ENCODE measurements at places on chromosomes 6 and 20.
A peak's percentile ranks its signal among the peaks of the same experiment; 100 is the strongest.

- DNase-seq: no peak
These were observed 110.8 kb downstream of the KHDRBS2 start for GRCh38 chr6:62175195-62175594.

DNA sequence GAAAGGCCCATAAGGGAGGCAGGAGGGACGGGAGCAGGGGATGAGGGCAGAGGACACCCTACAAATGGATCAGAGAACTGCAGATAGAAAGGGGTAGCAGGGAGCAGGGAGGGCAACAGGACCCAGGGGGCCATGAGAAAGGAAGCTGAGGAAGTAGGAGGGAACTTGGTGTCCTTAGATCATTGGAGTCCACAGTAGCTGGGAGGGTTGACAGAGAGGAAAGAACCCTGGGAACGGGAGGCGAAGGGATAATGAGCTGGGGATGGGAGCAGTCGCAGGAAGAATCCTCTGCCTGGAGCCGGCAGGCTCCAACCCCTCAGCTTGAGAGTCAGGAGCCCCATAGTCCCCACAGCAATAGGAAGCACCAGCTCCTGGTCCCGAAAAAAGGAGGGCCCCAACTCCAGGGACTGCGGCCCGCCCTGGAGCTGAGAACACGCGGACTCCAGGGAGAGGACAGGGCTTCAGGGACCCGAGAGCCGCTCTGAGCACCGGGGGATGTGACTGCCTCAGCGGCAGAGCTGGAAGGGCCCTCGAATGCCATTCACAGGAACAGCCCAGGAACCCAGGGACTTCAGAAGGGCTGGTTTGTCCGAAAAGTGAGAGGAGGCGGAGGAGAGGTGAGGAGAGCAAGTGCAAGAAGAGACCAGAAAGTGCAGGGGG is 32.7 kb downstream of the HLA-A start:
- DNase-seq: no peak

DNA sequence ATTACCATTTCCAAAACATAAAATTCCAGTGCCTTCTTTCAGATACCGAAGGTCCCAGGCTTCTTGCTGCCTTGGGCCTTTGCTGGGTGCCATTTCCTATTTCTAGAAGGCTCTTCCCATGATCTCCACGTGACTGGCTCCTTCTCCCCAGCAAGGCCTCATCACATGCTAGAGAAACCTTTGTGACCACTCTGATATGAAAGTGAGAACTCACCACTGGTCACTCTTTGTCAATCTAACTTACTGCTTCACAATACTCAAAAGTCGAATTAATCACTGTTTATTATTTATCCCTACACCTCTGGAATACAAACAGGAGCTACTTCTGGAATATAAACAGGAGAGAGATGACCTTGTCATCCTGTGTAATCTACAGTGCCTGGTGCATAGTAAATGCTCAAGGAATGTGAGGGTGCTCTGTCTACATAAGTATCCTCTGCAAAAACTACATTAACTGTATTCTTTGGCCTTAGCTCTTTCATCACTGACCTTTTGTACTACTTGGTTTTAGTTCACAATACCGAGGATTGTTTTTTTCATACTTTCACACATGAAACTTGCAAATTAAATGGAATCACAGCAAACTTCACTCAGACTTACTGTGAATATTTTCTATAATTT is 1.6 kb downstream of the STX7 start:
- DNase-seq: peak; percentile 28

DNA sequence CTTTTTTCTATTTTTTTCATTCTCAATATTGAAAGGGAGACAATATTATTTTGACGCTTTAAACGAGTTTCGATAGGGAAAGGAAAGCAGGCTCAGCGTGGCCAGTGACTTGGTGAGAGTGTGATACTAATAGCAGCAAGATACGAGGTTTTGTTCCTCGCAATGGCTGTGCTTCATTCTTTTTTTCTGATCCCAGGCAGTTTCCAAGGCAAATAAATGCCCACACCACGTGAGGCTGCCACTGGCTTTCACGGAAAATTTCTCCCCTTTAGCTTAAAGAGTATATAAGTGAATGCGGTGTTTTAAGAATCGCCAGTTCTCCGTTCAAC is 196.4 kb upstream of the ZNF184 start:
- no peak for DNase-seq

DNA sequence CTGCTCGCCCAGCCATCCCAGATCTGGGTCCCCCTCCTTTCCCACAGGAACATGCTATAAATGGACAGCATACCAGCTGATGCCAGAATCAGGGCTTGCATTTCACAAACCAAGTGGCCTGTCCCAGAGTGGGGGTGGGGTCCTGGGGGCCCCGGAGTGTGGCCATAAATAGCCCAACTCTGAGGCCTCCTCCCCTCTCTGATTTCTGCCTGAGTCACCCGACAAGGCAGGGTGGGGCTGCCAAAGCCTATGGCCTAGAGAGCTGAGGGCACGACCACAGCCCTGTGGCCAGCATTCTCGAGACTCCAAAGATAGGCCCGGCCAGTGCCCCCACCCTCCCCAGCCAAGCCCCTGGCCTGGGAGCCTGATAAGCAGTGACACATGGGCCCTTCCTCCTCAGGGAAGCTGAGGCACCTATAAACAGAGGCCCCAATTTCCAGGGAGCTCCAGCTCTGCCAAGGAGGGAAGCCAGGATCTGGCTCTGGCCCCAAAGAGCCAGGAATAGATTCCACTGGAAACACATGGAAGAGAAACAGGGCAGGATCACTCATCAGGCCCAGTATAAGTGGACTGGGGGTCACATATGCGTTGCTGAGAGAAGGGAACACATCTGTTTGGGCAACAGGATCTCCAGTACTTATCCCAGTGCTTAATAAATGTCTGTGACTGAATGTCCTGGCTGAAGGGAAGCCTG is 20.3 kb downstream of the SNTA1 start:
- DNase-seq: no peak

All from umbilical cord (tissue), 2 donors.